Activated gamma-delta T cell (primary cell): ENCODE measurements at places on chromosomes 11 and 22.

- no peak for DNase-seq
Observed at GRCh38 chr11:119942583-119943297, 195.2 kb downstream of the TRIM29 start.

GRCh38 chr22:36713436-36713835, 9.9 kb upstream of the CACNG2 start:
- no peak for DNase-seq

DNA sequence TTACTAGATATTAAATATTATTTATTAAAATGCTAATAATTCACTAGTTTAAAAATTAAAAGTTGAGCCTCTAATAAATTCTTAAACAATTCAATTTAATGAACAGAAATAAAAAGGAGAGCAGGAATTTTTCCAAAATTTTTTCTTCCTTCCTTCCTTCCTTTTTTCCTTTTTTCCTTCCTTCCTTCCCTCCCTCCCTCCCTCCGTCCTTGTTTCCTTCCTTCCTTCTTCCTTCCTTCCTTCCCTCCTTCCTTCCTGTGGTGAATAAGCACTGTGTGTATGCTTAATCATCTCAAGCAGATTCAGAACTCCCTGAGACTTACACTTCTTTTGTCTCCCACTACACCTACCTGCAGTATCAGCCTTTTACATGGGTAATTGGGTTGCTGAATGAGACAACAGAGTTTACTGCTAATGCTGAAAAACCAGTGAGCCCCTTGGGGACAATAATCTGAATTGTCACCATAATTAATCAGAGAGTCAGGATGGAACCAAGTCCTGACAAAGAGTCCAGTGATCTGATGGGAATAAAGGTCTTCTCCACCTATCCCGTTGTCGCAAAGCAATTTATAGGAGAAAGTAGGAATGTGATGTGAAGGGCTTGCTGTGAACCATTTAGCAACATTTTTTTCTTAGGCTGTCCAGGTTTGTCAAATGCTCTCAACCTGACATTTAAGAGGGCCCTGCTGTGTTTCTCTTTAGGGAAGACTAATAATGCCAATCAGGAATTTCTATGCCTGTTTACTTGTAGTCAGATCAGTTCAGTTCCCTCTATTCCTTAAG, 58.1 kb upstream of the CEP295 start:
- DNase-seq = no peak

DNA sequence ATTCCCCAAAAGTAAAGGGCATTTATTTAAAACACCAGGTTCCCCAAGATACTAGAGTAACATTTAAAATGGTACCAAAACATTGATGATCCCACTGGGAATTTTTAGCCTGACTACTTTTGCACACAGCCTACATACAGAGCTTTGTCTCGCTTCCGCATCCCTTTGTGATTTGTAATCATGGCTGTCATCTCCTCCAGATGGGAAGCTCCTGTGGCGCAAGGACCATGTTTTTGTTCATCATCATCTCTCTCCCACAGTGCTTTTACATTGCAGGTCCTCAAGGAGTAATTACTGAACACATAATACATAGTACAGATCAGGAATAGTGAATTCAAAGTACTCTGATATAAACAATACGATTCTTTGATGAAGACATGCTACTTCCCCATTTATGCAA, 231.2 kb upstream of the MTNR1B start:
- DNase-seq = no peak

DNA sequence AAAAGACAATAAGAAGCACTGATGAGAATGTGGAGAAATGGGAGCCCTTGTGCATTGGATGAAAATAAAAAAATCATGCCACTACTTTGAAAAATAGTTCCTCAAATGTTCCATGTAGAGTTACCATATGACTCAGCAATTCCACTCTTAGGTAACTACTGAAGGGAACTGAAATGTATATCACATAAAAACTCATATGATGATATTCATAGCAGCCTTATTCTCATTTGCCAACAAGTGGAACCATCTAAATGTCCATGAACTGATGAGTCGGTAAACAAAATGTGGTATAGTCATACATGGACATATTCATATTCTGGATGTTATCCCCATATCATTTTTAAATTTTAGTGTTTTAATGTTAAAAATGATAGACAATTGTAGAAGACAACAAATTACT, 3.5 kb downstream of the KRTAP5-9 start:
- DNase-seq = no peak

- no peak for DNase-seq
Observed at GRCh38 chr22:42261296-42261695, 9.2 kb downstream of the TCF20 start.

DNA sequence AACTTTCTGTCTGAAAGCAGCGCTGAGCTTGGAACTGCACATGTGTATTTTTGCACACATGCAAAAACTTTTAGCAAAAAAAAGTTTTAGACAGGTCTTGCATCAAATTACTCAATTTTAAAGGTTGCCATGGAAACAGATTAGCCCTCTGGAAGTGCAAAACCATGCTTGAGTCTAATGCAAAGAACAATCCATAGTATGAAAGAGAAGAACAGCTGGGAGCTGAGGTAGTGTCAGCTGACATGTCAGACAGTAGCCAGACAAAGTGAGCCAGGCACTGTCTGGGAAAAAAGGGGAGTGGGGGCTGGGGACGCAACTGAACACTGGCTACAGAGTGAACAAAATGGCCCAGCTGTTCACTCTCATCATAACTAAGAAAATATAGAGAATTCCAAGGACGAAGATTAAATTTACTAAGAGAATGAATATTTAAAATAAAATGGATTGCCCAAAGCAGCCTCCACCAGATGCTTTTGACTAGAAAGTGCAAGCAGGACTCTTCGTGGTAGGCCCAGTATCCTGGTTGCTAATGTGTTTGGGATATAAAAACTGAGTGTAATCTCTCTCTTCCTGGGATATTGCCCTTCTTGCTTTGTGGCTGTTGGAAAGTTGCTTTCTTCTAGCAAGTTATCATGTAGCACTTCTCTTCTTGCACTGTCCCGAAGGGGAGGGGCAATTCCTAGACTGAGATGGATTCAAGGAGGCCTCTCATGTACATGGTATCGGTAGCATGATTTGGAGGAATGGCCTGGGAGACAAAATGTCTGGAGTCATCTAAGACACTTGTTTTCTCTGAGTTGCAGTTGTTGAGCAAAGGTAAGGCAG, 434.1 kb upstream of the FAT3 start:
- DNase-seq = no peak

DNA sequence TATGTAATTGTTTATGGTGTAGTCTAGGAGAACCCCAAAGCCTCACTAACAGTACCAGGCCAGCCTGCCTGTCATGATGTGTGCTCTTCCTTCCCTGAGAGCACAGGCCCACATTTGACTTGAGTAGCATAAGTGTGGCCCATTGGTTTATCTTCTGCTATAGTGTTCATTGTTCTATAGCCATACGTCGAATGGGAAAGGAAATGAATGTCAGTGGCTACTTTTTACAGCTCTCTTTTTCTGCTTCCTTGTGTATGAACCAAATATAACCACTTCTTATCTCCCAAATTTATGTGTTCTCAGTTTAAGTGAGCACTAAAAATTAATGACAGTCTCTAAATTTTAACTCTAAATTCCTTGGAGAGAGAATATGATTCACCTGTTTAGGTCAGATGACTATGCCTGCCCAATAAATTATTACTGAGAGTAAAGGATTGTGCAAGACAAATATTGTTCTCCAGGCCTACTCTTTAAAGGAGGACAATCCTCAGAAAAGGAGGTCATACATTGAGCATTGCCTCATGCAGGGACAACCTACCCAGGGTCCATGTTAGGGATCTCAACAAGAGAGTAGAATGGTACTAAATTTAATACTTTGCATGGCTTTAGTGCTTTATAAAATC, 222.9 kb upstream of the ARHGAP20 start:
- no peak for DNase-seq

DNA sequence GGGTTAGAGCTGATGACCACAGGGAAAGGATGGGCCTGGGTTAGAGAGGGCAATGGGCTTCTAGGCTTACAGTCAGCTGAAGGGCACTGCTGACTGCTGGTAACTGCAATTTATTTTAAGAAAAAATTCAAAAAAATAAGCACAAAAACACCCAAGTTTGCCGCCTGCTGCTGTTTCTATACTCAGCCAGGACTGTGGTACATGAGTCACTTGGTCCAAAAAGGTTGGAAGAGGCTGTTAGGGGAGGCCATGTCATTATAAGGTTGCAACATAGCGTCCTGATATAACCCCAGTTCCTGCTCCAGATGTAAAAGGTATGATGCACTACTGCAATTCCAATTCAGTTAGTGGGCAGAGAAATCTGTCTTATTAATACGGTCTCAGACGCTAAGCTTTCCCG, 98.9 kb downstream of the ETS1 start:
- DNase-seq = no peak

DNA sequence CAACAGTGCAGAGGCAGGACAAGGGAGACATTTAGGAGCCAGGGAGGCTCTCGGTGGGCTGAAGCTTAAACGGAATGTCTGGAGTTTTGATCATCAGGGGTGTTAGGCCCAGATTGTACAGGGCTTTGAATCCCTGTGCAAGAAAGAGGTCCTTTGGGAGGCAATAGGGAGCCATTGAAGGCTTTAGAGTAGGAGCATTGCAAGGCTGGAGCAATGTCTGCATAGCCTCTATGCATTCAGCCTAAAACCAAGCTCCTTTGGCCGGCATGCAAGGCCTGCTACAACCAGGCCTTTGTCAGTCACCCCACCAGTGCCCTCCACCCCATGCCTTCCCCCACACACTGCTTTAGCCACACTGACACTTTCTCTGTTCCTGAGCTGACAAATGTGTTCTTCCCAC, 47.4 kb upstream of the FGF3 start:
- DNase-seq = no peak

DNA sequence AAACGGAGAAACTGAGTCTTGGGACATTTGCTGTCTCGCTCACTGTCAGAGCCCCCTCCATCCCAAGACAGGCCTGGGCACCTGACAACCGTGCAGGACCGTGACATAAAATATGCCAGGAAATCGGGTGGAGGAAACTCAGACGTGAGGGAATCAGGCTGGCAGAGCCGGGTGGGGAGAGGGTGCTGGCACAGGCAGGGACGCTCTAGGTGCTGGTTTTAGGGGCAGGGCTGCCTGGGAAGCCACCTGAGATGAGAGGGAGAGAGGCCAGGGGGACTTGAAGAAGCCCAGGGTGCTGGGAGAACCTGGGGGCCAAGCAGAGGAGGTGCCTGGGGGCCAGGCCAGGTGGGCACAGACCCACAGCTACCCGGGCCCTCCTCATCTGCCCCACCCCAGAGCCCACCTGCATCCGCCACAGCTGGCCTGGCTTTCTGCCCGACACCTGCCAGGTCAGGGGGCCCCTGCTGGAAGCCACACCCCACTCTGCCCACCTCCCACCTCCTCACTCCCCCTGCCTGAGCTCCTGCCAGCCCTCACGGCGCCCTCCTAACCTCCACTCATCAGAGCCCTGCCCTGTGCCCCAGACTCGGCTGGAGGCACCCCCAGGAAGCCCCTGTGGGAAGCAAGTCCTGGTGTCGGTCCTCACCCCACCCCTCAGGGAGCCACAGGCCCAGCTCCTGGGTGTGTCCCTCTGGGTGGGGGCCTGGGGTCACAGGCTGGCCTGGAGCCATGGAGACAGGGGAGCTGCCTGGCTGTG, 27.3 kb upstream of the MUC5AC start:
- DNase-seq = no peak

DNA sequence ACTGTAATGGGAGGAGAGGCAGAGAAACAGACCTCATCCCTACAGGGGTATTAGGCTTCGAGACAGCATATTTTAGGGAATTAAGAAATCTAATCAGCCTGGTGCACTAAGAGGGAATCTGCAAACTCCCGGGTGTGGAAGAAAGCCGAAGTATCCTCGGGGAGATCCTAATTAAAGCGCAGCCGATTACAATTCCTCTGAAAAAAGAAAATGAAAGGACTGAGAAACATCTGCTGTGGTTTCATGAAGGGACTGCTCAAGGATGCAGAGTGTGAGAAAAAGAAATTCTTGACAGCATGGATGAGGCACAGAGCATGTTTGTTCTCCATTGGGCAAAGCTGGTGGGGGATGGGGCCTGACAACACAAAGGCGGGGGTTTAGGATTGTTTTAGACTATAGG, 290.0 kb upstream of the LARGE1 start:
- DNase-seq = no peak

DNA sequence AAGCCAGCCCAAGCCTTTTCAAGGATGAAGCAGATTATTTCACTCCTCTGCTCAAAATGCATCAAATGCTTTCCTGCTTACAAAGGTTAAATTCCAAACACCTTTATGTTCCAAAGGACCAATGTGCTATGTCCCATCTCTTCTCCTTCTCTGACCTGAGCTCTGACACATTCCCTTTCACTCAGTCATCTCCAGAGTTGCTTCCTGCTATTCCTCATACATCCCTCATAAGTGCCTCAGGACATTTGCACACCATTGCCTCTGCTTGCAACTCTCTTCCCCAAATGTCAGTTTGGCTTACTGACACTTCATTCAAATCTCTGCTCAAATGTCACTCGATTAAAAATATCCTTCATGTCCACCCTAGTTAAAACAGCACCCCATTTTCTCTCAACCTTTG, 53.3 kb upstream of the BMAL1 start:
- no peak for DNase-seq

DNA sequence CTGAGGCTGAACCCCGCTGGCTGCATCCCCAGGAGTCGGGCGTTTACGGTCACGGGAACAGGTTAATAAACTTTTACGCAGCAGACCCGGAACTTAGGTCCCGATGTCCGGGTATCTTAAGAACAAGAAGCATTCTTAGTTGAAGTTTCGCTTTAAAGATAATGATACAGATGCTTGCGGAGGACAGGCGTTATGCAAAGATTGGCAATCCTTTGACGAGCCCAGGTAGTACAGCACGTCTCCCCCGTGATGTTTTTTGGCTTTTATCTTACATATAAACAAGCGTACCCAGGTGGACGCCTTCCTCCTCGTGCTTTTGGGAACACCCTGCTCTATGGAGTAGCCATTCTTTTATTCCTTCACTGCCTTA, 871 bp upstream of the TOLLIP start:
- no peak for DNase-seq

GRCh38 chr22:35887296-35887875, 141.2 kb downstream of the RBFOX2 start:
- DNase-seq = no peak

DNA sequence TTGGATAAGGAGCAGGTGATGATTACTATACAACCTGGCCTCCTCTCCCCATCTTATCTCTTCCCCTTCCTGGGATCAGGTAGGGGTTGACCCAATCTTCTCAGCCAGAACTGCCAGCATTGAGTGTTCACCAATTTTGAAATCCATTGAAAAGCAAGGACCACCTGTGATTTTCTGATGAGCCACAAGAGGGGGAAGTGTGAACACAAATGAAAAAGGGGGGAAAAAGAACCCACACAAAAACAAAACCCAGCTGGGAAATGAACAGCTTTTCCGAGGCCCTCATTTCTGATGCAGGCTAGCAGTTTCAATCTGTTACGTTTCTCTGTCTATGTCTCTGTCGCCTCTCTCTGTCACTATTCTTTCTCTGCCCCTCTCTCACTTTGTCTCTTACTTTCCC, 161.9 kb downstream of the INSC start:
- no peak for DNase-seq

- no peak for DNase-seq
Observed at GRCh38 chr11:113906038-113906437, 1.4 kb downstream of the HTR3B start.

- DNase-seq = no peak
Observed at GRCh38 chr11:118417801-118418200, 16.4 kb downstream of the ATP5MG start.

GRCh38 chr11:12179531-12179930, 69.1 kb downstream of the MICAL2 start:
- no peak for DNase-seq
